ENCODE measurements at places on chromosomes 7 and 10.

DNA sequence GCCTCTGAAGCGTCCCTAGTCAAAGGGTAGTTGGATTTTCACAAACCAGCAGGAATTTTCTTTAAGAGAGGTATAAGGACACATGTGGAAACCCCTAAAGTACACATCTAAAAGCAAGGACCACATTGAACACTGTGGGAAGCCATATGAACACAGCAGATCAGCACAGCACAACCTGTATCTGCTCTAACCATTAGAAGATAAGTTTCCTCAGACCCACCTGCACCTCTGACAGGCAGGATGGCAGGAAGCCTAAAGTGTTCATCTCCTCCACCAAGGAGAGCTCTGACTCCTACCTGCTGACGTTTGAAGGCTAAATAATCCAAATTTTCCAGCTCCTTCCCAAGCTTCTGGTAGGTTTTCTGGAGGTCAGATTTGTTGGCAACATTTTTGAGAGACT is 174.4 kb downstream of the CTNNA3 start:
- no peak for DNase-seq

- no peak for DNase-seq
These were observed 203.7 kb downstream of the IPMK start for GRCh38 chr10:58063861-58064480.

DNA sequence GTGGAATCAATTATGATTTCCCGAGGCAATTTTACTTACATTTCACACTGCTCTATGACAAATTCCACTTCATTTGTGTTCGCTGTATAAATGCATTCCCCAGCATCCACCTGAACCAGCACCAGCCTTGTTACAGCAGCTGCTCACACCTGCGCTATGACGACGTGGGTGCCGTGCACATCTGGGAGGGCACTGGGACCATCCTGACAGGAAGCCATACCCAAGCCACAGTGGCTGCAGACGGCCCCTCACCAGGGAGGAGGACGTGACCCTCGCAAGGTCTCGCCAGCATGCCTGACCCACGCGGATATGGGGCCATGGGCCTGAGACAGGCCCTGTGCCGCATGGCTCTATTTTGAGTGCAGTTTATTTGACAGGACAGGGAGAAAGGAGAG is 201.3 kb downstream of the MAD1L1 start:
- DNase-seq, result no peak

DNA sequence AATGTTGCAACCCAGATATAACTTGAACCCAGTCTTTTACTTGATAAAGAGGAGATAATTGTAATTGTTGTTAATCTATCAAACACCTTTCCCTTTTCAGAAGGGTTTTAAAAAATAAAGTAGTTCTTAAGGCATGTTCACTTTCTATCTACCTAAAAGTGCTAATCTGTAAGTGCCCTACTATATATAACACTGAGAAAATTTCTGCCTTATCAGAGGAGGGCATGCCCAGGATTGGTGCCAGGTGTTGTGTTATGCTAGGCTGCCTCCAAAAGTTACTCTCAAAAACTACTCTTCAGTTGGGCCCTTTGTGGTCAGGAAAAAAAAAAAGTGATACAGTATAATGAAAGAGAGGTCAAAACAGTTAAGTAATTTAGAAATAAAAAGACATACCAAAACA is 36.3 kb downstream of the SMNDC1 start:
- no peak for DNase-seq

- no peak for DNase-seq
These were observed 99.3 kb downstream of the LANCL2 start for GRCh38 chr7:55464422-55464821.

DNA sequence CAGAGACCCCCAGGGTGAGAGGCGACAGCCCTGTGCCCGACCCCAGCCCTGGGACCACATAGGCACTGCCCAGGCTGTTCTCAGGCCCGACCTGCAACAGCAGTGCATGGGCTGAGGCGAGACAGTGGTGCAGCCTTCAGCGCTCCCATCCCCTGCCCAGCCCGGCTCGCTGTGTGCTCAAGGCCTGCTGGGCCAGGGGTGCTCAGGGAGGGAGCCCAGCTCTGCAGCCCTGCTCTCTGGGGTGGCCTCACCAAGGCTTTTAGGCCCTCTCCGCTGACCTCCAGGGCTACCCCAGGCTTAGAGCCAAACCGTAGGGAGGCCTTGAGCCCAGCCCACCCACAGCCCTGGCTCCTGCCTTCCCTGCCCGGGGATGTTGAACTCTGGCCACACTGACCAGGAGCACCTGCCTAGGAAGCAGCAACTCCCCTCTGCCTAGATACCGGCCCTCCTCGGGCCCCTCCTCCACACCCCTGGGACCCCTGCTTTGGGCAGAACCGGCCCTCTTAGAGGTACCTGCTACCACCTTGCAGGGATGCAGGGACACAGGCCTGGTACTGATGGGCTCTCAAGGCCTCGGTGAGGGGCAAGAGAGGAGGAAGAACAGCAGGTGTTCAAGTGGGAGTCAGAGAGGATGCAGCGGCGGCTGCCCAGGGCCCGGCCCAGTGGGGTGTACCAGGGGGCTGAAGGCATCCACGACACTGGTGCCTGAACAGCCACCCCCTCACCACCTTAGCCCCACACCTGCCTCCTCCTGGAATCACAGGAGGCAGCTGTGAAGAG is 231.5 kb downstream of the ELFN1 start:
- DNase-seq, result no peak

- DNase-seq, result no peak
These were observed 10.0 kb upstream of the CNOT4 start for GRCh38 chr7:135519871-135520270.

- DNase-seq, result no peak
These were observed 136.7 kb downstream of the CELF2 start for GRCh38 chr10:11154333-11154732.

GRCh38 chr10:128063736-128064107 is 62.5 kb downstream of the MKI67 start:
- no peak for DNase-seq

- no peak for DNase-seq
These were observed 14.0 kb upstream of the INSIG1 start for GRCh38 chr7:155283565-155284194.

GRCh38 chr7:94375691-94376090 is 19.0 kb upstream of the COL1A2 start:
- DNase-seq, result no peak

DNA sequence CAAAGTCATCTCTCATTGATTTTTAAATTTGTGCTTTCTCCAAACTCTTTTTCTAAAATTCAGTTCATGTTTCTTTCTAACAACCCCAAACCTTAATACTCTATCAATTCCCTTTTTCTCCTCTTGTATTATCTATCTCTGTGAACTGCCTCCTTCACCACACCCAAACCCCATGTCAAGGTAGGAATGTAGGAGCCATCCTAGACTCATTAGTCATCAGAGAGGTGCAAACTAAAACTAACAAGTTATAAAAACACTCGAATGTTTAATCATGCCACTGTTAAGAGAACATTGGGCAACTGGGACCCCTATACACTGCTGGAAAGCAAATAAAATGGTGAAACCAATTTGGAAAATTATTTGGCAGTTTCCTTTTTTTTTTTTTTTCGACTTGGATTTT is 533.8 kb upstream of the LRRN3 start:
- DNase-seq, result no peak

DNA sequence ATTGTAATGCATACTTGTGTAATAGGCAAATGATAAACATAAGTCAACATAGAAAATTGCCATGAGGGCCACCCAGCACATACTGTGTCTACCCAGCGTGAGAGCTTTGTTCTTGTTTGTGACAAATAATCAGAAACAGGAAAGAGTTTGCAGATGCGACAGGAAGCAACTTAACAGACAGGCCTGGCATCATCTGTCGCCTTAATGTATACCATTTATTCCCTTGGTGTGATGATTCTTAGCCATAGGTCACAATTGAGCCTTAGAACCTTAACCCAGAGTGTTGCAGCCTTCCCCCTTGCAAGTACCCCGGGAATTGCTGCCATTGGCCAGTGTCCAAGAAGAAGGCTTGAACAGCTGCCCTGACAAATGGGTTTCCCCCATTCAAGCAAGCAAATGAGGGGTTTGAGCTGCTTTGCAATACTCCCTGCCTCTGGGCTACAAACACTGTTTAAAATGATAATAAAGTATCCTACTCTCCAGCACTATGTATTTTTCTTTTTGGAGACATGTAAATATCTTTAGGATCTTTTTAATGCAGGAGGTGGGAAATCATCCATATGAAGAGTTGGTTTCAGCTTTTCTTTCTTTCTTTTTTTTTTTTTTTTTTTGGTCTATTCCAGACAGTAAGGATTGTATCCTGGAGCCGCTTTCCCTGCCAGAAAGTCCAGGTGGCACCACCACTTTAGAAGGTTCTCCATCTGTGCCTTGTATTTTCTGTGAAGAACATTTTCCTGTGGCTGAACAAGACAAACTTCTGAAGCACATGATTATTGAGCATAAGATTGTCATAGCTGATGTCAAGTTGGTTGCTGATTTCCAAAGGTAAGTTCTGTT is 80.0 kb downstream of the ZNF277 start:
- DNase-seq, result no peak

GRCh38 chr7:111413739-111414138 is 148.6 kb downstream of the IMMP2L start:
- DNase-seq, result no peak

DNA sequence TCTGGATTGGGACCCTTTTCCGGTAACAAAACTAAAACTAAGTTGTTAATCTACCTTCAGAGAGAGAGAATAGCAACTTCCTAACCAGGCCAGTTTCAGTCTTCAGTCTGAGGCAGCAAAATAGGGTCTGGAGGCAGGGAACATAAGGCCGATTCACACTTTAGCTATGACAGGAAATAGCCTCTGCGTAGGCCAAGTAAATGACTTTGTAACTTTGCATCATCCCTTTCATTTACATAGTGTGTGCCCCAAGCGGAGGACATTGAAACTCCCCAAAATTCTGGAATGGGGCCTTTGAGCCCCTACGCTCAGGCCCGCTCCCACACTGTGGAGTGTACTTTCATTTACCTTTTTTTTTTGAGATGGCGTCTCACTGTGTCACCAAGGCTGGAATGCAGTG is 1.7 kb upstream of the UPP1 start:
- no peak for DNase-seq

GRCh38 chr10:113875212-113875611 is 20.8 kb downstream of the NHLRC2 start:
- DNase-seq, result no peak

DNA sequence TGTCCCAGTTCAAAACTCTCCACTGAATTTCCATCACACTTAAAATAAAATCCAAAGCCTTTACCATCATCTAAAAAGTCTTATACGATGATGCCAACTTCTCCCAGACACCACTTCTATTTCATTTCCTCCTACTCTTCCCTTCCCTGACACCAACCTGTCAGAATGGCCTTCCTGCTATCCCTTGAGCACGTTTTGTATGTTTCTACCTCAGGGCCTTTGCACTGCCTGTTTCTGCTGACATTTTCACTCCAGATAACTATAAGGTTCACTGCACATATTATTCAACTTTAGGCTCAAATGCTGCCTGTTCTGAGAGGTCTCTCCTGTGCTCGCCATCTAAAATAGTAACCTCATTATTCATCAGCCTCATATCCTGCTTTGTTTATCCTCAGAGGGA is 269.6 kb downstream of the HTR7 start:
- DNase-seq, result no peak

GRCh38 chr10:52617346-52617745 is 155.2 kb downstream of the MBL2 start:
- no peak for DNase-seq

- no peak for DNase-seq
These were observed 7.8 kb downstream of the LIPF start for GRCh38 chr10:88672041-88672440.

DNA sequence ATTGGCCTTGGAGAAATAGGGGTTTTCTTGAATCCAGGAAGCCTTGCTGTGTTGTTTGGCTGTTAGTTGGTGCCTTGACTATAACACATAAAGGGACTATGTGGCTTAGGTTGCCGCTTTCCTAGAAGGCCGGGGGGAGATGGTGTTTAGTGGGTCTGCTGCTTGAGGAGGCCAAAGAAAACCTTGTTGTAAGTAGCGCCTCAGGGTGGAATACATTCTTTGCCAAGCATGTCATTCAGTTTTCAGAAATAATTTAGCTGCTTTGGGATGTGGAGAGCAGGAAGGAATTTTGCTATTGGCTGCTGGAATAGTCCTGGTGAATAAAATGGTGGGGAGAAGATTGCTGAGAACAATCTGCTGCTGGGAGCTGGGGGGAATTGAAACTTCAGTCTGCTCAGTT is 132.9 kb upstream of the WNT16 start:
- no peak for DNase-seq

GRCh38 chr10:125709553-125710474 is 9.7 kb upstream of the EDRF1 start:
- DNase-seq, result no peak

DNA sequence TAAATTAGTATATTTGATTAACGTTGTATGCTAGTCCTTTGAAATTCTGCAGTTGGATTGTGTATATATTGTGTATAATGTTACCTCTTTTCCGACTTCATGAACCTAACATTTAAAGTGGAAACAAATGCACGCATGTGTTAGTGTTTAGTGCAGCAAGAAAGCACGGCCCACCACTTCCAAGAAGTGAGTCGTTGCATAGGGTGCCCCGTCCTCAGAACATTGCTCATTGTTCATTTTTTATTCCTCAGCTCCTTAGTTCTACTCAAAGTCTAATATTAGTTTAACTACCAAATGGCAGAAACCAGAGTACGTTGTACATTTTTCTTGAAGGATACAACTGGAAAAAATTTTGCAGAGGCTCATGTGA is 407.6 kb downstream of the AUTS2 start:
- DNase-seq, result no peak

- no peak for DNase-seq
These were observed 40.0 kb downstream of the CLIP2 start for GRCh38 chr7:74329225-74329624.

DNA sequence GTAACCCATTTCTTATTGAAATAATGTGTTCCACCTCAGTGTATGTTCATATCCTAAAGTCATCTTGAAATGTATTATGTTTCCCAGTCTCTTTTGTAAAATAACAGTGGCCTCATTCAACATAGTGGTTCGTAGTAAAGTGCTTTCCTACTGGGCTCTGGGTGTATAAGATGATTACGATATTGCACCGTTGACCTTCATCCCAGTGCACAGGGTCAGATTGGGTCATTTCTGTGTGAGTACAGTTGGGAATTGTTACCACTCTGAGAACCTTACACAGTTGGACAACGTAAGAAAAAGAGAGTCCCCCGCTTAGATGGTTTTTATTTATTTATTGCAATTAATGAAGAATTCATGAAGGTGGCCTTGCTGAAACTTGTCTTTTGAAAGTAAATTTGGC is 135.6 kb downstream of the CHN2 start:
- no peak for DNase-seq

GRCh38 chr7:142560166-142560565 is 189.1 kb upstream of the PRSS1 start:
- no peak for DNase-seq

DNA sequence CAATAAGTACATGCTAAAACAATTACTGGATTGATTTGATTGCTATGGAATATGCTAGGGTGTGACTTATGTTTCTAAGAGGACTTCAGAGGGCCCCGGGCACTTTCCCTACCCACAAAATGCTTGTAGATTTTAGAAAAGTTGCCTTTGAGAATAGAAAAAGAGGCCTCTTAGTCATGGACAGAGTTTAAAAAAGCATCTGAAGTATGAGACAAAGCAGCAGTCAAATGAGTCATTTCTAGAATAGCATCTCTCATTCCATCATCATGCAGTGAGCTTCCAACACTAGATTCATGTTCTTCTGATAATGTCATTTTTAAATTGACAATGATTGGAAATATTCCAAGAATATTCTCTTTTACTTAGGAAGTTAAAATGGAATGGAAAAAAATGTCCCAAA is 675.1 kb upstream of the PCDH15 start:
- no peak for DNase-seq

All from stimulated activated CD8-positive, alpha-beta memory T cell treated with anti-CD3 and anti-CD28 coated beads, Interleukin-4, amount 100 ng/mL, for 1 hour (primary cell).